ENCODE measurements at places on chromosomes 11 and 22.

DNA sequence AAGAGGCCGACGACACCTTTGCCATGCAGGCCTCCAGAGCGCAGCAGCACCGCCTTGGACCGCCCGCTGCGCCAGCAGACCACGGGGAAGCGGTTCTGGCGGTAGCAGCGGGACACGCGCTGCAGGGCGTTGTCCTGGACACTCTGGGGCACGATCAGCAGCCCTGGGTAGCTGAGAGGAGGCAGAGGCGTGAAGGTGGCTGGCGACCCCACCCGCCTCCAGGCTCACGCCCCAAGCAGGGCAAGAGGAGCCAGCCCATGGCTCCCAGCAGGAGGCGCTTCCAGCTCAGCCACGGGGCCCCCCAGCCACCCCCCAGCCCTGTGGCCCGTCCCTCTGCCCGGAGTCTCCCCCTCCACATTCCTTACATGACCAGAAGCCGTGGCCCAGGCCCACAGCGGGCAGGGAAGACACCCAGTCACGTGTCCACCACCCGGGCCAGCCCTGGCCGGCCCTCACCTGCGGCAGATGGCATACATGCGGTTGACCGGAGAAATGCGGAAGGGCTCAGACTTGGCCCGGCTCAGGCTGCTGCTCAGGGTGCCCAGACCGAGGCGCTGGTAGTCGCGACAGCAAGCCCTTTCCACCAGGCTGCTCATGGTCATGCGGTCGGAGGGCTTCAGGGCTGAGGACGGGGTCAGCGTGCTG, 15.2 kb downstream of the SBF1 start:
- no peak for DNase-seq

DNA sequence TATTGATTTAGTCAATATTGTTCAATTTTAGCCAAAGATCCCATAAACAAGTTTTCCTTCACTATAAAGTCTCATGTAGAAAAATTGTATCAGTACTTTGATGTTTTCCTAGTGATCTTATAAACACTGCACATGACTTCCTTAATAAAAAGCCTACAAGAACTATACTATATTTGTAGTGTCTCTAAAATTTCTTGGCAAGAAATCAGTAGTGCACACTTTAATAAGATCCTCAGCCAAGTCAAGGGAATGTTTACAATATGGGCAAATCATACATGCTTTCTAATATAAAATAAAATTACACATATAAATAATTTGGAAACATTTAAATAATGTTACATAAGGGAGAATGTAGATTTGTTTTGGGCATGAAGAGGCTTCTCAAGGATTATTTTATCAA, 203.0 kb upstream of the CCDC179 start:
- no peak for DNase-seq

GRCh38 chr11:10091314-10092045, 202.5 kb downstream of the SBF2 start:
- DNase-seq = no peak

- no peak for DNase-seq
These were observed 50.2 kb downstream of the PC start for GRCh38 chr11:66907751-66908630.

GRCh38 chr11:6315811-6316425, 4.4 kb downstream of the CAVIN3 start:
- DNase-seq = peak; percentile 85

DNA sequence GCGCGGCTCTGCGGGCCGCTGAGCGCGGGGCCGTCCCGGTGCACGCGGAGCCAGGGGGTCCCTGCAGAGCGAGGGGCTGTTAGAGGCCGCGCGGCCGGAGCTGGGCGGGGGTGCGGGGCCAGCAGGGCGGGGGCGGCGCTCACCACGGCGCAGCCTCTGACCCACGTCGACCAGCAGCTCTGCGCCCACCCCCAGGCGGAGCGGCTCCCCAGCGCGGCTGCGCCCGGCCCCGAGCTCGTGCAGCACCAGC, 385 bp upstream of the SCO2 start:
- DNase-seq = no peak

DNA sequence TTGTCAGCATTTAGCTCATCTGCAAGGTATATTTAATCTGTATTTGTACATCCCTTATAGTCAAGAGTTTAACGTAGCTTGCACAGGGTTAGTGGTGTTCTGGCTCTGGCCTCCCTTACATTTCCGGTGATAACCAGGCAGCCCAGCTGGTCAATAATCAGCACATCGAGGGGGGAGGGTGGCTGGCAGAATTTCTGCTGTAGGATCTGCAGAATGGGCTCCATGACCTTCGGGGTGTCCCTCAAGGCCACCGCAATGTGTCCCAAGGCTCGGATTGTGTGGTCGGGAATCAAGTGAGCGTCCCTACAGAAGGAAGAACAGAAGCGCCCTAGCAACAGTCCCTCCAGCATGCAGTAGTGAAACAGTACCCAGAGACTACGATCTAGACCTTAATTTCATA, 25.1 kb downstream of the SERPIND1 start:
- DNase-seq = no peak

DNA sequence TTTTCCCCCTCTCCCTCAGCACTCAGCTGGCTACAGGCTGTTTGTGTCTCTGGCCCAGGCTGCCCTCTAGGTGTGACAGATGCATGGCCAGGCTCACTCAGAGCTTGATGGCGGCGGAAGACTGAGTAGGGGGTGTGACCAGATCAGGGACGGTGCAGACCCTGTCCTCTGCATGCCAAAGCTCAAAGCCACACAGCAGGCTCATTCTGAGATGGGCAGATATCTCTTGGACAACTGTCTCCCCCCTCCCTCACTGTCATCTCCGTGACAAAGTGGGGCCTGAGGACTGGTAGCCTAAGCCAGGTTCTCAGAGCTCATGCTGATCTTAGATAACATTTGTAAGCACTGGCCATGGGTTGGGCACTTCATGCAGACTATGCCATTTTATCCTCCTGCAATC, 231.3 kb downstream of the DSCAML1 start:
- no peak for DNase-seq
